ENCODE measurements at places on chromosomes 3 and 15.

GRCh38 chr3:188656196-188656982 is 502.4 kb downstream of the LPP start:
- DNase-seq, result no peak

DNA sequence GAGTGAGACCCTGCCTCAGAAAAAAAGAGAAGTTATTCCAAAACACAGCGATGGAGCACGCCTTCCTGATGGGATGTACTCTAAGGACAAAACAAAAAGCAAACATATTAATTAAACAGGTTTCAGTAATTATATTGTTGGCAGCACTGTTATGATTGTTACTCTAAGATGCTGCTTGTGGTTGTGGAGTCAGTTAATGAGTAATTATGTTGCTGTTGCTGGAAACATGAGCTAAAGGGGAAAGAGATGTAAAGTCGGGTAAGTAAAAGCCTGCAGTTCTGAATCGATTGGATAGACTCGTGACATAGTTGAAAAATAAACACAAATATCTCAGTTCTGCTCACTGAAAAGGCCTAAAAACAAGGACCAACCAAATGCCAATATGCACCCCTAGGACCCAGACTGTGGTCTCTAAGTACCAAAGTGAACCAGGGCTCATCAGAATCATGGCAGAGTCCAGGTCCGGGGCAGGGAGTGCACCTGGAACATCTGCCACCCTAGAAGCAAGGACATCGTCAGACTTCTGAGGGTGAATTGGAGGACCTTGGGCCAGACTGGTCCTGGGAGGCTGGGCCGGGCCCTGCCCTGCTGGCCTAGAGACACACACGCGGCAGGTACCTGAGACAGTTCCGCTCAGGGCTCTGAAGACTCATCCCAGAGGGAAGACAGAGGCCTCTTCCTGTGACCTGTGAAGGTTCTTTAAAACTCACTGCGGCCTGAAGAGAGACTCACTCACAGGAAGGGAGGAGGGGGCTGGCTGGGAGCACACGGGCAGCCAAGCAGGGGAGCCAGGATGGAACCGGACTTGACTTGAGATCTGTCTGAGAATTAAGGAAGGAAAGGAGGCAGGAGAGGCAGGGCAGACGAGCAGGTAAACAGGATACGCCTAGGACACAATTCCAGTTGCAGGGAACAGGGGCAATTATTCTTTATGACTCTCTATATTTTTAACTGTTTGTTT is 140.5 kb downstream of the LRRK1 start:
- DNase-seq, result no peak

DNA sequence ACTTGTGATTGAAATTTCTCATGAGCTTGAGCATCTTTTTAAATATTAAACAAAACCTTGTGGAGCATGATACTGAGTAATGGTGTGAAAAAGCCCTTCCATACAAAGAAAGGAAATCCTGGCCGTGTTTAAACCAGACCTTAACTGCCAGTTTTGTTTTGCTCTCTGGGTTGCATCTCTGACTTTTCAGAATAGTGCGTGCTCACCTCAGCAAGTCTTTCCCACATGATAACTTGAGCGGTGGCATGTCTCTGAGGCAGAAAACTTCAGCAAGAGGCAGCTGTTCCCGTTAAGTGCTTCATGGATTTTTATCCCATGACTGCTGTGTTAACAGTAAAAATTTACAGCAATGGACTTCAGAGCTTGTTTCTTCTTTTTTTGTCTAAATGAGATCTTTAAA is 393.3 kb downstream of the FEZF2 start:
- DNase-seq, result no peak

DNA sequence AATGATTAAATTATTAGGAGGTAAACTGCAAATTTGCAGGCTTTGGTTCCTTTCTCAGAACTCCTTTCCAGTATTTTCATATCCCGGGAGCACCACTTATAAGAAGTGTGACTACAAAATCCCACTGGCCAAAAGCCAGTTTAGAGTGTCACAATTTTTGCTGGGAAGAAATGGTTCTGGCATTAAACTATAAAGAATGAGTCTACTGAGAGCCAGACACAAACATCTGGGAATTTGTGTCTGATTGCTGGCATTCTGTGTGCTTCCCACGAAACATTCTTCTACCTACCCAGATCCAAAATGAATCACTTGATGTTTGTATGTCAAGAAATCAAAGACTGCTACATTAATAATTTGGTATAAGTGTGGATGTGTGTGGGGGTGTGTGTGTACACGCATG is 82.8 kb downstream of the DUT start:
- no peak for DNase-seq

DNA sequence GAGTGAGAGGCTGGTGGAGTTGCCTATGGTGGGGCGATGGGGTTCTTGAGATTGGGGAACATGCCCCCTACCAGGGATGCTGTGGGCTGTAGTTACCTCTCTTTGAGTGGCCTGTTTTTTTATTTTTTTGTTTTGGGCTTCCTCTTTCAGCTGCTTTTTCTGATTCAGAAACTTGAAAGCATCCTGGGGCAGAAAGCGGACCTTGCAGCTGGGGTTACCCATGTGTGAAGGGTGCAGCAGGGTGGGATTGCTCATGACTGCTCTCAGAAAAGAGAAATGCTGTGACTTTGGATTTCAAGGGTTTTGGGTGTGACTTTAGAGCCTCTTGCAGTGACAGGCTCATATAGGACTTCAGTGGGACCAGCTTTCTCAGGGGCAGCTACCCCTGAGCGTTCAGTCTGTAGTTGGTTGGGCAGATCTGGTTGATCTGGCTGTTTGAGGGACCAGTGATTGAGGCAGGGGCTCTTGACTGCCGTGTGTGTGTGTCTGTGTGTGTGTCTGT is 1.8 kb downstream of the LIMD1 start:
- no peak for DNase-seq

- DNase-seq, result no peak
Observed at GRCh38 chr15:74451322-74451721, 9.6 kb downstream of the UBL7 start.

DNA sequence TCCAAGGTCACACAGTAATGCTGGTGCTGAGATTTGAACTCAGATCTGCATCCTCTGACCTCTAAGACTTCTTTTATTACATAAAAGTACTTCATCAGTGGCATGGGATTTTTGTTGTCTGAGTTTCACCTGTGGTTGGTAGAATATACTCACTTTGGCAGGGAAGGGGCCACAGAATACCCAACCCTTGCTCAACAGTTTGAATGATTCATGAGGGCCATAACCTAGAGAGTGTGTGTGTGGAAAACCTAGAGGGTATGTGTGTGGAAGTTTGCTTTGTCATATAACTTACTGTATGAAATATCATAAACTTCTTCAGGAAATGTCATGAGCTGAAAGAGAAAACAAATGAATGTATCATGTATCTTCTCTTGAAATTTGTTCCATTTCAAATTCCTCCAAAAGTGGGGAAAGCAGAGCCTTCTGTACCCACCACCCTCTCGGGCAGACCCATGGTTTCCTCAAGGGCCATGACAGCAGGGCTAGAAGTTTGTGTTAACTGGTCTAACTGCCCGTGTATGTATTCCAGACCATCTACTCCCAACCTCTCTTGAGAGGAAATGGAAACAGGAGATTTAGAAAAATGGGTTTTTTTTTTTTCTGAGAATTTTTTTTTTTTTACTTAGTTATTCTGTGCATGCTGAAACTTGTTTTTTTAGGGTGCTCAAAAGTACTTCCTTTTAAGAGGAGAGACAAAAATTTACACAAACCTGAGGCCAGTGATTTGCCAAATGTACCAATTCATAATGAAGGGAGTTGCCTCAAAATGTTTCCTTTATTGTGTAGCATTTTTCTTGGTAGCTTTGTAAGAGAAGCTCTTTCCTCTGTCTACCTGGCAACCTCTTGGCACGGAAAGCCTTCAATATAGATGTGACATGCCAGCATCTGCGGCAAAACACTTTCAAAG is 127.0 kb downstream of the TPRG1 start:
- no peak for DNase-seq

DNA sequence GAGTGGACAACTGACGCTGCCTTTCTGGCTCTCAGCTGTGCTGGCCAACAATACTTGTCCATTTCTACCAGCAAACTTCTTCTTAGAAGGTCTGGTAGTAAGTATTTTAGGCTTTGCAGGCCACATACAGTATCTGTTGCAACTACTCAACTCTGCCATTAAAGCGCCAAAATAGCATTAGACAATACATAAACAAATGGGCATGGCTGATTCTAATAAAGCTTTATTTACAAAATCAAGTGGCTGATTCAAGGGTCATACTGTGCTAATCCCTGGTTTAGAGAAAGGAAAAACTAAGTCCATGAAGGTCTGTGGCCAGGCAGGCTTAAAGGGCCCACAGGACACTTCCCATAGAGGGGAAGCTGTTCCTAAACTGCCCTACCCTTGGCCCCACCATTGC is 26.3 kb upstream of the TPM1 start:
- DNase-seq, result no peak
